ENCODE measurements at places on chromosomes 11 and 22.

GRCh38 chr11:26283852-26284408 lies 48.0 kb upstream of the ANO3 start:
- DNase-seq, result no peak

GRCh38 chr22:50548040-50548920 lies 2.6 kb downstream of the KLHDC7B start:
- no peak for DNase-seq

- no peak for DNase-seq
Observed at GRCh38 chr11:48177661-48178060, 38.9 kb upstream of the OR4B1 start.

DNA sequence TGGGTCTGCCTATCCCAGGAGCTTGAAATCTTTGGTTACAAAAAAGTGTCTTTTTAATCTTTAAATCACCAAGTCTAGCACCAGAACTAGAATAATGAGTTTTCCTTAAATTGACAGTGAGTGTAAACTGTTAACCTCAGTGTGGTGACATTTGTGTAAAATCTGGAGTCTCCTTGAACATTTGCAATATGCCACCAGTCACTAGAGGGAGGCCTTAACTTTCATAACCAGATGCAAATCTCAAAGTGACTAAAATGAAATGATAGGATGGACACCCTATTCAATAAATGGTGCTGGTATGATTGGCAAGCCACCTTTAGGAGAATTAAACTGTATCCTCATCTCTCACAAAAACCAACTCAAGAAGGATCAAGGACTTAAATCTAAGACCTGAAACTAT lies 8.3 kb upstream of the SCGB1D2 start:
- DNase-seq, result no peak

DNA sequence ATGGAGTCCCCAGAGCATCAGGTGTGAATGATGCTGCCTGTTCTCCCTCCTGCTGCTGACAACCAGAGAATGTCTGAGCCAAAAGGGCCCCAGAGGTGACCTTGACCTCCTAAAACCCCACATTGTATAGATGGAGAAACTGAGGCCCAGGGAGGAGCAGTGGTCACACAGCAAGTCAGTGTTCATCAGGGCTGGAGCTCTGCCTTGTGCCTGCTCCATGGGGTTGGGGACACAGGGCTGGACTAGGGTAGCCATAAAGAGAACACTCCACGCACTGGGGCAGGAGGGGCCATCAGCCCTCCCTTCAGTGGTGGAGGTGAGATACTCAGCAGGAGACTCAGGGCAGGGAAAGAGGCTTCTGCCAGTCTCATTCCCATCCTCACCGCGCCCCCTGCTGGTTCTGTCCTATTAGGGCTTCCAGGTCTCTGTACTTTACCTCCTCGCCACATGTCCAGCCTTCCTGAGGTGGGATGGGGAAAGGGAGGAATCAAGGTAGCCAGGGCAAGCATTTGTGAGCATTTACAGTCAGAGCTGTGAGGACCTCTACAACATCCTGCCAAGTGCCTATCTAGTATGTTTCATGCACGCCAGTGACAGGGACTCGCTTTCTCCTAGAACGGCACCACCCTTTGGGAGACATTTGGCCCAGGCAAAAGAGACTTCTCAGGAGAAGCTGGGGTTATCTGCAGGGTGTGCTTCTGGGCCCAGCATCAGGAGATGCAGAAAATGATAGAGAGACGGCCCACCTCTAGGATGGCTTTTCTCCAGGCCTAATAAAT lies 43.2 kb downstream of the NEU3 start:
- DNase-seq, result no peak

DNA sequence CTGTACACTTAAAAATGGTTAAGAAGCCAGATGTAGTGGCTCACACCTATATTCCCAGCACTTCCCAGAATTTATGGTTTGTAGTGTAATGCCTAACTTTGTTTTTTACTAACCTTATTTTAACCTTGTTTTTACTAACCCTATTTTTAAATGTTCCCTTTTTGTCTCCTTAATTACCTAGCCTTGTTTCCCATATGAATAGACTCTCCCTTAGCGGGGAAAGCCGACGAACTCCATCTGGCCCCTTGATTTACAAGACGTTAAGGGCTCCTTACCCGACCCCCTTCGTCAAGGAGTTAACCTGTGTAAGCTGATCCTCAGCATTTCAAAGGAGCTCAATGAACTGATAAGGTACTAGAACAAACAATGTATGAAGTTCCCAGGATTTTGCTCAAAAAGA lies 17.1 kb downstream of the APOBEC3H start:
- DNase-seq, result no peak

DNA sequence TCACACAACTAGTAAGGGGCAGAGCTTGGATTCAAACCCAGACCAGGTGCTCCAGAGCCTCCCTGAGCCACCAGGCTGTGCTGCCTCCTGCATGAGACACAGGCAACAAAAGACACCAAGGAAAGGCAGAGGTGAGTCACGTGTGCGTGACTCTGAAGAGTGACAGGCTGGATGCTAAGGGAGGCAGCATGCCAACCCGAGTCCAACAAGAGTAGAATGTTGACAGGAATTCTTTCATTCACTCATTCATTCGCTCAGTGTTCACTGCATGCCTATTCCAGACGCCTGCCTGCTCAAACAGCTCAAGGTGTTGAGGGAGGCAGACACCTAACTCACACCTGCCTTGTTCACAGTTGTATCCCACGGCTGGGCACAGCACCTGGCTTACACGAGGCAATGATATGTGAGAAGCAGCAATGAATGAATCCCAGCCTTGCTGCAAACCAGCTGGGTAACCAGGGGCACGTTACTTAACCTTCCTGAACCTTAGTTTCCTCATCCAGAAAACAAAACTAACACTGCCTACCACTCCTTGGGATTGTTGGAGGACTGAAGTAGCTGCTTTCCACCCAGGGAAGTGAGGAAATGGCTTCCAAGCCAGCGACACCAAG lies 73.8 kb upstream of the ARFGAP3 start:
- DNase-seq, result no peak

DNA sequence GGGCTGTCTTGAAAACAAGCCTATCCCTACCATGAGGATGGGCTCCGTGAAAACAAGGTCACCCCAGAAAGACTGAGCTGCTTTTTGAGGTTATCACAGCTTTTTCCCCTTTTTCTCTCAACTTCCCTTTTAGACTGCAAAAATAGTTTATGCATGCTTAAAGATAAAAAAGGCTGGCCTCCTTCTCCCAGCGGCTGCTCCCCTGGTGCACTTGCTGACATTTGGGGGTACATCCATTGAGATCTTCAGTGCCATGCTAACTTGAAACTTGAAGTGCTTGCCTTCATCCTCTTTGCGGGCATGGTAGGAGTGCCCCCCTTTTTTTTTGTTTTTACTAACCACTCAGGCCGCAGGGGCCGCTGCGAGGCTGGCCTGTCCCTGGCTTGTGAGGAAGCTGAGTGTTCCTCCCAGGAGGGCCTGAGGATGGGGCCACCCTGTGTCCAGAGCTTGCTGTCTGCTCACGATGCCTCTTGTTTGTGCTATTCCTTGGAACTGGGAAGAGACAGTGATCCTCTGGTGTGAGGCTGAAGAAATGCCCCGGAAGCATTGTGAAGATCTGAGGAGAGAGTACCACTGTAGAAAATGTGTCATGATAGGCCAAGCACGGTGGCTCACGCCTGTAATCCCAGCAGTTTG lies 2.2 kb downstream of the TANGO2 start:
- DNase-seq, result no peak

DNA sequence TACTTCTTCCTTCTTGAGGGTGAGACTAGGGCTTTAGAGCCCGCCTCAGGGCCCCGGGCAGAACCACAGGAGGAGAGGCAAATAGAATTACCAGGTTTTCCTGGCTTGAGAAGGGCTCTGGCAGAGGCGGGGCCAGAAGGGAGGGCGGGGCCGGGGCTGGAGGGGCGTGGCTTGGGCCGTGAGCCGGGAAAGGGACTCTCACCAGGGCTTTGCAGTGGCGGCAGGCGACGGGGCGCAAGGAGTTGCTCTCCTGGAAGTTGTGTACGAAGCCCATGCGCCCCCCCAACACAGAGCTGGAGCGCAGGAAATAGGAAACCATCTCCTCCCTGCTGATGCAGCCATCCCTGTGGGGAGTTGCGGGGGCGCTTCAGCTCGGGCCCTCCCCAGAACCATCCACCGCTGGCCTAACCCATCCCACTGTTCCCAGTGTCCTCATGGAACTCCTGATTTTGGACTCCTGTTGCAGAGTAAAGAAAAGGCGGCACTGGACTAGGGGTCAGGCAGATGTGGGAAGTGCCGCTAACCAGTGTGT lies 6.9 kb upstream of the NRXN2 start:
- no peak for DNase-seq

DNA sequence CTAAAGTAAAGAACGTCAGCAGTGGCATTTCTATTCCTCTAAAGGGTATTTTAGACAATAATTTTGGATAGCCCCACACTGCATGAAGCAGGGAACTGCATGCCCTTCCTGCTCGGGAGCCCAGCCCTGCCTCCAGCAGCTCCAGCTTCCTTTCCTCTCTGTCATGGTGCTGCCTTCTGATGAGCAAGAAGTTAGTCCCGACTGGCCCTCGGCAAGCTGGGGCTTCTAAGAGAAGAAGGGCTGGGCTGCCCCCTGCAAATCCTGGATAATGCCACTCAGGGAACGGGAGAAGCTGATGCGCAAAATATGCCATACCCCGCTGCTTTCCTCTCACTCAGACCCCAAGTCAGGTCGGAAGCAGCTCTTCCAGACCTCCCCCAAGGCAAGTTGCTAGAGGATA lies 296.4 kb downstream of the ETS1 start:
- no peak for DNase-seq

GRCh38 chr22:41576877-41577276 lies 12.8 kb downstream of the PMM1 start:
- DNase-seq, result no peak

DNA sequence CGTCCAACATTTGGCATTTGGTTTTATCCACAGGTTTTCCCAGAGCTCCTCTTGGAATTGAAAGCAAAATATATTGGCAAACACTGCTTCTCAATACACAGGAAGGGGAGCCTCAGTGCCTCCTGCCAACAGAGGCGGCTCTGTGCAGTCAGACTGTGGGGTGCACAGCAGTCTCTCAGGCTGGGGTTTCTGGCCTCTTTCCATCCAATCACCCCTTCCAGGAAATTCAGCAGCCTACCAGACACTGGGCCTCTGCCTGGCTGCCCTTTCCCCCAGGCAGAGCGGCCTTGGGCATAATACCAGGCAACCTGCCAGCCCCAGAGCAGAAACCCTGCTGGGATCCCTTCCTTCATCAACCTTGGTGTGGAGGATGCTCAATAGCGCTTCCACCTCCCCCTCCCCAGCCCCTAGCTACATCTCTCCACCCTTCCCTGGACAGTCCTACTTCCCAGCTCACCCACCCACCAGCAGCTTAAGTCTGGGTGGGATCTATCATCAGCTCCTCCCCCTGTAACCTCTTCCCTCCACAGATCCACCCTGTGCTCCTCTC lies 17.8 kb upstream of the RAPSN start:
- peak; percentile 96 for DNase-seq

GRCh38 chr22:20904008-20904979 lies 12.9 kb upstream of the CRKL start:
- DNase-seq, result no peak

- no peak for DNase-seq
Observed at GRCh38 chr11:71486320-71486719, 33.3 kb downstream of the NADSYN1 start.

GRCh38 chr11:131582021-131582525 lies 211.7 kb downstream of the NTM start:
- DNase-seq, result no peak

GRCh38 chr11:131889146-131889577 lies 518.7 kb downstream of the NTM start:
- peak; percentile 50 for DNase-seq

GRCh38 chr11:47156333-47156732 lies 20.3 kb downstream of the ARFGAP2 start:
- no peak for DNase-seq

DNA sequence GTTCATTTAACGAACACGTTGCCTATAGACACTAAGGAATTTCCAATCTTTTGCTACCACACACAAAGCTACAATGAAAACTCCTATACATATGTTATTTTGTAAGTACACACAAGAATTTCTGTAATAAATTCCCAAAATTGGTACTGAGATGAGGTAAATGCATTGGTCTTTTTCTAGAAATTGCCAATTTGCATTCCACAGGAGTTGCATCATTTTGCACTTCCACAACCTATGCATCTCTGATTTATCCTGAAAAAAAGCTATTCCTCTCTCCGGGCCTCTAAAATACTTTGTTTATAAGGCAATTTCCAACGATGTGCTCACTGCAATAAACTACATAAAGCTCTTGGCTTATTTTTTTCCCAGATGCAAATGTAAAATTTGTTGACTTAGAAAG lies 24.9 kb downstream of the IMMP1L start:
- DNase-seq, result no peak

GRCh38 chr11:75578977-75579376 lies 16.9 kb downstream of the SERPINH1 start:
- no peak for DNase-seq

GRCh38 chr11:20159466-20160381 lies 551 bp downstream of the DBX1 start:
- DNase-seq, result no peak

DNA sequence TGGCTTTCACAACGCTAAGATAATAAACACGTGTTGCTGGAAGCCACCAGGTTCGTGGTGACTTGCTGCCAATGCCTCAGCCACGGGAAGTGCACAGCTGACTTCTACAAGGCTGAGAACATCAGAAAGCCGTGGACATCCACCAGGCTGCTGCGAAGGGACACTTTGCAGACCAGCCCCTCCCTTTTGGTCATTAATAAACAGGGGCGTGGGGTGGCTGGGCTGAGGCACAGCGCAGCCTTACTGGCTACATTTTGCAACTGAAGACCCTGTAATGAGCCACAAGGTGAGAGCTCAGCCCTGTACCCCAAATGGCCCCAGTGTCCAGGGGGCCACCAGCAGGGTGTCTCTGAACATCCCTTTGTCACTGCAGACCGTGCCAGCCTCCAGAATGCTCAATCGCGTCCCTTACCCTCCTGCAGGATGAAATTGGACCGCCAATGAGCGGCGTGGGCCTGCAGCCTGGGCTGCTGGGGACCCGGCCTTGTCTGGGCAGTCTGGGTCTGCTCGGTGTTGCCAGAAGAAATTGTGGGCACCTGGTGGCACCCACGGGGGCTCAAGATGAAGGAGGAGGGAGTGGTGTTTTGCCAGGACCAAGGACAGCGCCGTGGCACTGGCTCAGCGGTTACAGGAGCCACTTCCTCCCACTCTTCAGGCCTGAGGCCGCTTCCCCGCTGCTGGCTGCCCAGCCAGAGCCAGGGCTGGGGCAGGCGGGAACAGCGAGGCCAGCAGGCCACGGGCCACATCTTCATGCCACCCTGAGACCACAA lies 181.9 kb downstream of the CTTN start:
- no peak for DNase-seq

- DNase-seq, result no peak
Observed at GRCh38 chr11:64245401-64245796, 1.3 kb downstream of the PPP1R14B start.

Data from NCI-H2081 treated with DMSO at 0.1 percent for 48 hours (cell line).